ENCODE measurements at places on chromosomes 5 and 9.

DNA sequence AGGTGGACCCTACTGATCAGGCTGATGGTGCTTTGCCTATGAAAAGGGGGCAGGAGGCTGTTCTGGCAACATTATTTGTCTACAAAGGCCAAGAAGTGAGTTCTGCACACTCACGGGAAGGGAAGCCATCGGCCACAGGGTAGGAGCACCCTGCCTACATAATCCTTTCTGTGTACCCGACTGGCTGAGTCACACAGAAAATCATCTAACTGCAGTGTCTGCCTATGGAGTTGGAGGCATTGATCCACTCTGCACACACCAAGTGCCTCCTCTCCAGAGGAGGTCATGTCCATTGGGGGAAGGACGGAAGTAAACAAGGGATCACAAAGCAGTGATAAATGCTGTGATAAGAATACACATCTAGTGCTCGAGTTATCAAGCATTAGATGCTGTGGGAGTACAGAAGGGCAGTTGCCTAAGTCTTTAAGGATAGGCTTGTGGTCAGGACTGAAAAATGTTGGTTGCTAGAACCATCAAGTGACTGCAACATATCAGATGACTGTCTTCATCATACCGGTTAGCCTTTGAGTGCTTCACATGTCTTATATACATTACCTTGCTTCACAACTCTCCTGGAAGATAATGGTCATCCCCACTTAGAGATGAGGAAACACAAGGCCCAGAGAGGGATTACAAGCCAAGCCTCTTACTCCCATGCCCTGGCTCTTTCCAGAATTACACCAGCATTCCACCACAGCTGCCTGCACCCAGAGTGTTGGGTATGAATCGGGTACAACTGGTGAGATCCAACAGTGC, 1.3 kb upstream of the SLC2A8 start:
- DNase-seq, result no peak

- no peak for DNase-seq
Observed at GRCh38 chr5:96096724-96097123, 135.1 kb upstream of the ELL2 start.

GRCh38 chr5:82861701-82862100, 215.5 kb downstream of the TMEM167A start:
- no peak for DNase-seq

DNA sequence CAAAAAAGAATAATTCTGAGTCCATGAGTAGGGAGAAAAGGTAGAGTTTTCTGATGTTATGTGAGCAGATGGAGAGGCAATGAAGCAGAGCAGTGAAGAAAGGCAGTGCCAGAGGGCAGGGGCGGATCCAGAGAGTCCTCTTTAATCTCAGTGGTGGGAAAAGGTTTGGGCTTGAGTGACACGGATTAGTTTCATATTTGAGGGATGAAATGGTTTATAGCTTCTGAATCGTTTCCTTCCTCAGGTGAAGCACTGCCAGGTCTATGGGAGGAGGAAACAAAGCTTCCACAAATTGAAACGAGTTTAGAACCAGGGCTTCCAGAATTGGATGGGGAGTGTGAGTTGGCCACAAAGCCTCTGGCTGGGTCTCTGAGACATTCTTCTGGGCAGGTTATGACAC, 517.0 kb upstream of the PAPPA start:
- no peak for DNase-seq

DNA sequence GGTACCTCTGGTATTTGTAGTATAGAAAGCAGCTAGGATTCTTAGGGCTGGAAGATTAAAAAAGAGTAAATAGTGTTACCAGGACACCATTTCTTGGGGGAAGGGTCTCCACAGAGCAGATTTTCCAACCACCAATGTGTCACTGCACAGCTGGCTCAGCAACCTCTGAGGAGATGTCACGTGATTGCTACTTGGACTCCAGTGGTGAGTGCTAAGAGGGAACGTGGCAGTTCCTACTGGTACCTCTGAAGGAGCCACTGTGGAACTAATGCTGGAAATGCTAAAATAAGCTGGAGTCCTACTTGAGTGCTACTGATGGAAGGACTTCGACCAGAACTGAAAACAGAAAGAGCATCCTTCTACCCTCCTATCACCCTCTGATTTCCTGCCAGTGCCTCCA, 36.1 kb upstream of the SPDL1 start:
- DNase-seq, result no peak

DNA sequence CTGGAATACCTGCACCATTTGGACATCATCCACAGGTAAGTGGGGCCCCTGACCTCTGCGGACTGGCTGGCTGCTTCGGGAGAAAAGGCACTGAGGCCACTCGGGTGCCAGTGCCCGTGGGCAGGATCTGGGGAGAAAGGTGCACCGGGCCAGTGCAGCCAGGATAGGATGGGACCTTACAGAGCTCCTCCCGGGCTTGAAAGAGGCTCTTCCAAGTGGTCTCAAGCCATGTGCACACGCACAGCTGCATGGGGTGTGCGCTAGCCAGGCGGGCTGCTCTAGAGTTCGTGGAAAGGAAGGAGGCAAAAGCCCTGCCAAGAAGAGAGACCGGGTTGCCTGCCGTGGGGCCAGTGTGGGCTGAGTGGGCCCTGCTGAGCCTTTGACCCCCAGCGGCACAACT, 13.4 kb downstream of the STKLD1 start:
- DNase-seq, result no peak

- DNase-seq, result no peak
Observed at GRCh38 chr5:177290816-177291596, 12.5 kb downstream of the RAB24 start.

- no peak for DNase-seq
Observed at GRCh38 chr9:8858596-8859161, 1059.1 kb upstream of the DMAC1 start.

- no peak for DNase-seq
Observed at GRCh38 chr9:98818764-98819163, 11.3 kb downstream of the GALNT12 start.

GRCh38 chr9:86648156-86648827, 294.1 kb upstream of the TUT7 start:
- DNase-seq, result no peak

DNA sequence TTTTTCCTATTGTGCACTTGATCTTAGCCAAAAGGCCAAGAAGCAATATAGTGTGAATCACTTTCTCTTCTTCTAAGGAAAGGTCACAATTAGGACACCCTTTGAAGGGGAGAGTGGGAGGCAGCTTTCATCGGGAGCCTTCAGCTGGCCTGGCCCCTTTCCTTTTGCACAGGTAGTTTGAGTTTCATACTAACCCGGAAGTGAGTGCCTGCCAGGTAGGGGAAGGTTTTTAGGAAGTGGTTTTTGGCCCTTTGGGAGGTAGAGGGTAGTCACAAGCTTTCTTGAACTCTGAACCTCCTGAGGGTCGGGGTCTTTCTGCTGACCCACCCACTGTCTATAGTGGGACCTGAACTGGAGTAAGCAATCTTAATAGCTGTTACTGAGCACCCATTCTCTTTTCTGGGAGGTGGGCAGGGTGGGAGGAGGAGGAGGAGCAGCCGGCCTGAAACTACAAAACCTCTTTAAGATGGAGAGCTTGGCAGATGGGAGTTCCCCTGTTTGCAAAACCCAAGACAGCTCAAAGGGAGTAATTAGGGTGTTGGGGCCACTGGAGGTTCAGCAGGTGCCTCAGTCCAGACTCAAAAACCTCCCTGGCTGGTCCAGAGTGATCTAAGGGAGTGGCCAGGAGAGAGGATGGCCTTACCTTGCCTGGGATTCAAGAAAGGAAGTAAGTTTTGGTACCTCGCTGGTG, 6.0 kb downstream of the LARP1 start:
- no peak for DNase-seq

GRCh38 chr5:176619203-176619568, 9.2 kb upstream of the GPRIN1 start:
- DNase-seq, result no peak

DNA sequence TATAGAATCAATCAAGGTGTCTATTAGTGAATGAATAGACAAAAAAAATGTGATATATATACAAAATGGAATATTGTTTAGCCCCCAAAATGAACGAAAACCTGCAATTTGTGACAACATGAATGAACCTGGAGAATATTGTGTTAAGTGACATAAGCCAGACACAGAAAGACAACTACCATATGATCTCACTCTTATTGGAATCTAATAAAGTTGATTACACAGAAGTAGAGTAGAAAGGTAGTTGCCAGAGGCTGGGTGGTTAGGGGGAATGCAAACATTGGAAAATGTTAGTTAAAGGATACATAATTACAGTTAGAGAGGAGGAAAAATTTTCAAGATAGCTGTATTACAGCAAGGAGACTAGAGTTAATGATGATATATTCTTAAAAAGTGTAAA, 1962.3 kb downstream of the EFNA5 start:
- no peak for DNase-seq

DNA sequence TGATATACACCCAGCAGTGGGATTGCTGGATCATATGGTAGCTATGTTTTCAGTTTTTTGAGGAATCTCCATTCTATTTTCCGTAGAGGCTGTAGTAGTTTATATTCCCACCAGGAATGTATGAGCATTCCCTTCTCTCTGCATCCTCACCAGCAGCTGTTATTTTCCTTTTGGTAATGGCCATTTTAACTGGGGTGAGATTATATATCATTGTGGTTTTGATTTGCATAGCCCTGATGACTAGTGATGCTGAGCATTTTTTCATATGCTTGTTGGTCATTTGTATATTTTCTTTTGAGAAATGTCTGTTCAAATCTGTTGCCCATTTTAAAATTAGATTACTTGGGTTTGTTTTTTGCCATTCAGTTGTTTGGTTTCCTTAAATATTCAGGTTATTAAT, 11.2 kb upstream of the PPIC start:
- no peak for DNase-seq

GRCh38 chr9:128685636-128686489, 3.2 kb upstream of the SET start:
- no peak for DNase-seq

DNA sequence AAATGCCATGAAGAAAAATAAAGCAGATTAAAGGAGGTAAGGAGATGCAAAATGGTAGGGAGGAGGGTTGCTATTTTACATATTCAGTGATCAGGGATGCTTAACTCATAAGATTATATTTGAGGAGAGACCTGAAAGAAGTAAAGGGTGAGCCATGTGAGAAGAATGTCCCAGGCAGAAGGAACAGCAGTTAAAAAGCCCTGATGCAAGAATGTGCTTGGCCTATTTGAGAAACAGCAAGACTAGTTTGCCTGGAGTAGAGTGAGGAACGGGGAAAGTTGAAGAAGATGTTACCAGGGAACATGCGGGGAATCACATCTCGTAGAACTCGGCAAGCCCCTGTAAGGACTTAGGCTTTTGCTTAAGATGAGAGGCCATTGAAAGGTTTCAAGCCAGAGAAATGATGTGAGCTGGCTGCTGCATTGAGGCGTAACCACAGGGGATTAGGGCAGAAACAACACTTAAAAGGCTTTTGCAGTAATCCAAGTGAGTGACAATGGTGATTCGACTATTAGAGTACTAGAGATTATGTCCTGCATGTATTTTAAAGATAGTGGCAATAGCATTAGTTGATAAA, 198.7 kb downstream of the VPS13A start:
- DNase-seq, result no peak

GRCh38 chr5:171431251-171431777, 11.9 kb downstream of the FGF18 start:
- DNase-seq, result no peak

- DNase-seq, result no peak
Observed at GRCh38 chr9:83466877-83467276, 71.3 kb downstream of the FRMD3 start.

DNA sequence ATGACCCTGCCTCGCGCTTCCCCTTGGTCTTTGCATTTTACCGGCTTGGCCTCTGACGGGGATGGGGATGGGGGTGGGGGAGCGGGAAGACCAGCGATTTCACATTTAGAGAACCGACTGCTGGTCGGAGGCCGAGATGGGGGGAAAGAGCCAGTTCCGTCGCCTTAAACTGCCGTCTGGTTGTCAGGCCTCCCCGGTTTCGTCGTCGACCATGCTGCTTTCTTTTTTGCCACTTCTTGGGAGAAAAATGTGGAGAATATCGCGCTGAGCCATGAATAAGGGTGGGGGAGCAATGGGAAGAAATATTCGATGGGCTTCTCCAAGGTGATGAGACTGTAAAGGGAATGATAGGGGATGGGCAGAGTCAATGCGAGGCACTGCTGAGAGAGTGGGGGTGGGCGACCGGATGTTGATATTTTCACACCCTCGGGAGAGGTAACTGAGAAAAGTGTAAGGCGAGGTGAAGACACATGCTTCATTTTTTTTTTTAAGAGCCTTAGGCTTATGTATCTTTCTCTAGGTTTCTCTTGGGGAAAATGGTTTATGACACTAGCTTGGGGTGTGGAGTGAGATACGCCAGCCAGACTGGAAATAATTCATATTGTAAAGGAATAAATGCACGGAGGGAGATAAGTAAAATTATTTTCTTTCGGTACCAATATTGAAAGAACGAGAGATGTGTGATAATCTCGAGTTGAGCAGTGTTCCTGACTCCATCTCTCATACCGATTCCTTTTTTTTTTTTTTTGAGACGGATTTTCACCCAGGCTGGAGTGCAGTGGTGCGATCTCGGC, 1.1 kb downstream of the KIF2A start:
- DNase-seq, result no peak

DNA sequence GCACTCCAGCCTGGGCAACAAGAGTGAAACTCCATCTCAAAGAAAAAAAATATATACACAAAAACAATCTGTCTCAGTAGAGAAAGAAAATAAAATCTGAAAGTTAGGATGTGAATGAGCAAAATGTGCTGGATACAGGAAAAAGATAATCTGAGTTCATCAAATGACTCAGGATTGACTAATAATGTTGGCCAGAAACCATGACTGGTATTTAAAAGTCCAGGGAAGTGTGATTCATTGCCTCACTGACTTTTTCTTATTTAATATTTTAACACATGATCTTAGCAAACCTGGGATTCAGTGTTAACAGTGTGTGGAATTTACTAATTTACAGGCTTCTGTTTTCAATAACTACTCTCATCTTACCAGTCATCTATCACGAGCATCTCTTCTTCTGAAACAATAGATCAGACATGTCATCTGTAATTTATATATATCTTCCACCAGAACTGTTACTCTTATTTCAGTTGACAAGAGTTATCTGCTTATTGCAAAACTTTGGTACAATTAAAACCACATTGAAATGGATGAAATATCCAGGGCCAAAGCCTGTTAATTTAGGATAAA, 256.7 kb downstream of the CDH12 start:
- no peak for DNase-seq

- DNase-seq, result no peak
Observed at GRCh38 chr5:41708604-41708940, 161.7 kb downstream of the OXCT1 start.

DNA sequence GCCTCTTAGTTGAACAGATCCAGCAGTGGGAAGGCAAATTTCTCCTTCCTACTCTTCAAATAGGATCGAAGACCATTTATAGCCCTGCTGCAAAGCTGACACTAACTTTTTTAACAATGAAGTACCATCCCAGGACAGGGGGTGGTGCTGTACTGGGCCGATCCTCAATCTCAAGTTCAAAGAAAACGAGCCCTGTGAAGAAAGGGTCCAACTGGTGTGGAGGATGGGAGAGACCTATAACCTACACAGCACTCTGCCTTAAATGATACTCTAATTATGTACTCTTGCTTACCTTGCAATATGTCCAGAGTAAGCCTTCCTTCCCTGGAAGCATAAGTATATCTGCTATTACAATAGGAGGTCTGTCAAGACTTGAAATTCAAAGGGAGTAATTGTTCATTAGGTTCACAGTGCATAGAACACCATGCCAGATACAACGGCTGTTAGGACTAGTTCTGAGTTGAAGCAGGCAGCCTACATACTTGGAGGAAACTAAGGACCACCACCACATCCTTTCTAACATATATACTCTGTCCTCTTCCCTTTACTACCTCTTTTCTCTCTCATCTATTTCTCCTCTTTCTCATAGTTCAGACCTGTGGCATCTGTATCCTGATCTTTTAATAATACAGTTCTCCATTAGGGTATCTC, 6.2 kb downstream of the ETF1 start:
- DNase-seq, result no peak

- no peak for DNase-seq
Observed at GRCh38 chr9:88024896-88025295, 50.6 kb upstream of the CDK20 start.

Data from esophagus muscularis mucosa (tissue), 4 donors.